Stimulated activated CD8-positive, alpha-beta memory T cell treated with anti-CD3 and anti-CD28 coated beads, Interleukin-7, amount 100 ng/mL, for 1 hour (primary cell): ENCODE measurements at places on chromosomes 2 and 18.

GRCh38 chr2:229239021-229239420 lies 32.1 kb downstream of the PID1 start:
- DNase-seq: no peak

DNA sequence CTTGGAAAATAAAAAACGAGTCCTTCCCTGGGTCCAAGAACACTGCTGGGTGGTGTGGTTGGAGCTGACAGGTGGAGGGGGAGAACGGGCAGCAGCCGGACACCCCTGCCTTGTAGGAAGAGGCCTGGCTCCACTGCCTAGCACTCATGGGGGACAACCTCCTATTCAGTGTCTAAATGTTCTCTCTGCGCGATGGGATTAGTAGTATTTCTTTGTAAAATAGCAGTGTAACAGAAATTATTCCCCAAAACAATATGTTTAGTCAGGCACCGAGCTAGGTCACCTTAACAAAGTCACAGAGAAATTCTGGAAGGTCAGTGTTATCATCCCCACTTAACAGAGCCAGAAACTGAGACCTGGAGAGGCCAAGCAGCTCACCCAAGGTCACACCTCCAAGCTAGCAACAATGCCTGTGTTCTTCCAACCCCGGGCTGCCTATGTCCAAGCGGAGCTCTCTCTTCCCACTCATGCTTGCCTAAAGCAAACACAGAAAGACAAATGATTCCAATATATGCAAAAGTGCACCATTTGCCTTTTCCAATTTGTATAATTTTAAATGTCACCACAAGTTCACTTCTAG lies 68.0 kb downstream of the STEAP3 start:
- no peak for DNase-seq

- DNase-seq: no peak
Observed at GRCh38 chr2:226790011-226790410, 9.6 kb downstream of the IRS1 start.

DNA sequence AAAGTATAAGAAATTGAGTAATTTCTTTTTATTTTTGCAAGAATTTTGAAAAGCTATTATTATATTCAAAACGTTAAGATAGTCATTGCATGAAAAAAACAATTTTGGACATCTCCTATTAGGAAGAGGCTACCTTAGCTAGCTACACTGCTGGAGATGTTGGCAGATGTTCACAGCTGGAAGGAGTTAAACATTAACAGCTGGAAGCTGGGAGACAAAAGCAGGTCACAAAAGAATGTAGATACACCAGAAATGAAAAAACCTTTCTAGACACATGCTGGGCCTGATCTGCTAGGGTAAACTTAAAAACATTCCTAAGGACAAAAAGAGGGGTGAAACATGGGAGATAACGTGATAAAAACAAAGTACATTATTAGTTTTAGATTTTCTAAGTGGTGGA lies 84.4 kb downstream of the SESTD1 start:
- DNase-seq: no peak

DNA sequence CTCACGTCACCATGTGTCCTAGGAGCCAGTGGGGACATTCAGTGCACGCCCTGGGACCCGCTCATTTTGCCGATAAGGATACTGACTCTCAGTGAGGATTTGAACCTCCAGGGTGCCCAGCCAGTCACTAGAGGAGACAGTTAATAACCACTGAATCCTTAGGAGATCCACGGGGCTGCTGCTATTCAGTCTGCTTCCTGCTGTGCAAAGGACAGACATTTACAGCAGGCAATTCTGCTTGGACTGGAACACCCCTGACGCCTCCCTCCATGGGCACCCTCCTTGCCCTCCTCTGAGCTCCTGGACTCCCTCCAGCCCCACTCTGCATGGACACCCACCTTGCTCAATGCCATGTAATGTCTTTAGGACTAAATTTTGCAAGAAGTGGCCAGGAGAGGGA lies 265.5 kb downstream of the EIPR1 start:
- no peak for DNase-seq

- DNase-seq: no peak
Observed at GRCh38 chr18:63137999-63138435, 181.6 kb downstream of the BCL2 start.

DNA sequence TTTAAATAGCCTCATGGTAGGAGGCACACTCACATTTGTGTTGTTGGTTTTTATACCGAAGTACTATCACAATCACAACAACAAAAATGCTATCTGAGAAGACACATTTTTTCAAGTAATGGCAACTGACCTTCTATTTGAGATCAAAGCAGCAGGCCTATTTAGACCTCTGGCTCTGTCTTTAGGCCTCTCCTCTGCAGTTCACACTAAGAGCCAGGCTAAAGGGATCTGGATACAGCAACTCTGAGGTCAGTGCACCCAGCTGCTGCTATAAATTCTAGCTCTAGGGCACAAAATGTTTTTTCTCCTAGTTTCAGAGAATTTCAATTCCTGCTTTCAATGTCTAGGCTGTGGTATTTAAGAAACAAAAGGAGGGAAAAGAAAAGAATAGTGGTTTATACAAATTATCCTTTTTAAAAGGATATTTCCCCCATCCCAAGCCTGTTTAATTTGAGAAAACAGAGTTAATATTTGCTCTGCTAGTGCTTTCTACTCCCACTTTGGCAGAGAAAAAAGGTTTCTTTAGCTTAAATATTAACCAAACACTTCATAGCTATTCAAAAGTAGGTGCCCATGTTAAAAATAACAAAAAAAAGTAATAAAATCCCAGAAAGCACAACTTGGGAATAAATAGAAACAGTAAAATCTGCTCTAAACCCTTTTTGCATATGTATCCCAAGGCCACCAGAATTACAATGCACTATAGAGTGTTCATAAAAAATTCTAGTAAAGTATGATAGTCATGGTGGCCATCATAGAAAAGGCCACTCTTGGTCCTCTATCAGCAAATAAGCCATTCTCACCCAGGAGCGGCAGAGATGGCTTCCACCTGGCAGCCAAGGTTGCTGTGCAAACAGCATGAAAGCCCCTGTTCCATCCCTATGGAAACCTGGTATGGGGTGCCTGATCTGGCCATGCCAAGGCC lies 293.6 kb upstream of the SESTD1 start:
- no peak for DNase-seq

DNA sequence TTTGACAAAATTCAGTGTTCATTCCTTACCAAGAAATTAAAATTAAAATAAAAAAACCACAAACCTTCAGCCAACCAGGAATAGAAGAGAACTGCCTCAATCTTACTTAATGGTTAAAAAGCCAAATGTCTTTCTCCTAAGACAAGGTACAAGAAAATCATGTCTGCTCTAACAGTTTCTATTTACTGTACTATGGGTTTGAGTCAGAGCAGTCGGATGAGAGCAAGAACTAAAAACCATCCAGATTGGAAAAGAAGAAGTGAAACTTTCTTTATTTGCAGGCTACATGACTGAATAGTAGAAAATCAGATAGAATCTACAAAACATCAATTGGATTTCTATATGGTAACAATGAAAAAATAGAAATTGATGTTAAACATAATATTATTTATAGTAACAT lies 555.5 kb upstream of the TNP1 start:
- DNase-seq: no peak

GRCh38 chr2:230915319-230915718 lies 9.7 kb downstream of the GPR55 start:
- no peak for DNase-seq

DNA sequence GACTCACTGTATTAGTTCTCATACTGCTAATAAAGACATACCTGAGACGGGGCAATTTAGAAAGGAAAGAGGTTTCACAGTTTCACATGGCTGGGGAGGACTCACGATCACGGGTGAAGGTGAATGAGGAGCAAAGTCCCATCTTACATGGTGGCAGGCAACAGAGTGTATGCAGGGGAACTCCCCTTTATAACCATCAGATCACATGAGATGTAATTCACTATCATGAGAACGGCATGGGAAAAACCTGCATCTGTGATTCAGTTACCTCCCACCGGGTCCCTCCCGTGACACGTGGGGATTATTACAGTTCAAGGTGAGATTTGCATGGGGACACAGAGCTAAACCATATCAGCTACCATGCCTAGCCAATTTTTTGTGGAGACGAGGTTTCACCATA lies 168.2 kb downstream of the NEDD4L start:
- DNase-seq: no peak

GRCh38 chr2:65456064-65456463 lies 23.7 kb upstream of the SPRED2 start:
- DNase-seq: no peak

GRCh38 chr18:25067275-25068025 lies 284.5 kb downstream of the ZNF521 start:
- DNase-seq: no peak

- DNase-seq: no peak
Observed at GRCh38 chr2:181944164-181944913, 41.3 kb upstream of the PPP1R1C start.

GRCh38 chr2:27735263-27735904 lies 36.1 kb upstream of the MRPL33 start:
- no peak for DNase-seq

DNA sequence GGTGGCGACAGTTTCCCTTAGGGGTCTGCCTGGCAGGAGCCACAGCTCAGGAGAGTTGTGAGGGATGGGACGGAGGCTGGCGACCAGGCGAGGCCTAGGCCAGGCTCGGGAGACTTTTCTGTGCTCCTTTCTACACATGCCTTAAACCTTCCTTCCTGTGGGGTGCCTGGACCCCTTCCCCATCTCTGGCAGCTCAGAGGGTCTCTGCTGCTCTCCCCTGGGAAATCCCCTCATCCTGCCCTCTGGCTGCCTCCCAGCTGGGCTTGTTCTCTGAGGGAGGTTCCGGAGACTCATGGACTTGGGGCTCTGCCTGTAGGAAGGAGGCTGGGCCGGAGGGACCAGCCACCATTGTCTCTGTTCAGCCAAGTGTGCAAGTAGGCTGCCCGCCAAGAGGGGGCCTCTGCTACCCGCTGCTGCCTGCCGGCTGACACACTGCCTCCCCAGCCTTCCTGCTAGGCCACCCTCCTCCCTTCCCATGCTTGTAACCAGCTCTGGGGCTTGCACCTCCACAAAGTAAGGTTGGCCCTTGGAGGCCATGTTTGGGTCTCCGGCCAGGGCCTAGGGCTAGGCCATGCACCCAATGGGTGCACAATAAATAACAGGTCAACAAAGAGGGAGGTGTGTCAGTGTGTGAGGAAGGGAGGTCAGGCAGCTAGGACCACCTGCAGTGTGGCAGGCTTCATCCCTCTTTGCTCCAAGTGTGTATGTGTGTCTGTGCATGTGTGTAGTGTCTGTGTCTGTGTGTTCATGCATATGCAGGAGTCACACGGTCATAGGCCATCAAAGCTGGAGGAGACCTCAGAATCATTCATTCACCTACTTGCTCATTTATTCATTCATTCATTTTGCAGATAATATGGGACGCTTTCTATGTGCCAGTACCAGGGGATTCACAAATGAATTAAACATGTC lies 28.8 kb downstream of the PSD4 start:
- DNase-seq: no peak

GRCh38 chr2:234963773-234964615 lies 12.2 kb downstream of the SH3BP4 start:
- no peak for DNase-seq

GRCh38 chr2:14221466-14221865 lies 411.1 kb upstream of the LRATD1 start:
- DNase-seq: no peak

DNA sequence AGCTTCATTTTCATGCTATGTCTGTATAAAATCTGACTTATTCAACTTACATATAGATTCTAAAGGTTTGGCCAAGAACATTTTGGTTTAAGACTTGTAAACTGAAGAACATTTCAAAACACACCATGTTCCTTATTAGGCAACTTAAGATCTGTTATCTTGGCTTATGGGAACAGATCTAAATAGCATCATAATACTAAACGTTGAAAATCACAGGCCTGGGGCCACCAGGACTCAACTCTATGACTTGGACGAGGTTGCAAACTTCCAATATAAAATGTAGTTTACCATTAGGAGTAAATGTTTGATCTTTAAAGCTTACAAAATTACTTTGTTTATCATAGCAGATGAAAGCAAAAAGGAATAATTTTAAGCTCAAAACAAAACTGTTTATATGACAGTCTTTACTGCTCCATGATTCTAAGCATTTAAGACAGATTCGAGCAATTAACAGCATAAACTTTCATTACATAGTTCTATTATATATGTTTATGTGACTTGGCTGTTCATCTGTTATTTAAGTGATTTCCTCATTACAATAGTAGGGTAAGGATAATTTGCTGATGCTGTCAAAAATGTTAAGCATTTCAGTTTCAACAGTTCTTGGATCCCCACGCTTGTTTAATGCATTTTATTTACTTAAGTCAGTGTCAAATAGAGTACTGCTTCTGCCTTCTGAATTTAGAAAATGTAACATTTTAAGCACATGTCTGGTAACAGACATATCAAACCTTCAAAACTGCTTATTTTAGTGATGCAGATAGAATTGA lies 8.3 kb downstream of the TCF4 start:
- DNase-seq: no peak

DNA sequence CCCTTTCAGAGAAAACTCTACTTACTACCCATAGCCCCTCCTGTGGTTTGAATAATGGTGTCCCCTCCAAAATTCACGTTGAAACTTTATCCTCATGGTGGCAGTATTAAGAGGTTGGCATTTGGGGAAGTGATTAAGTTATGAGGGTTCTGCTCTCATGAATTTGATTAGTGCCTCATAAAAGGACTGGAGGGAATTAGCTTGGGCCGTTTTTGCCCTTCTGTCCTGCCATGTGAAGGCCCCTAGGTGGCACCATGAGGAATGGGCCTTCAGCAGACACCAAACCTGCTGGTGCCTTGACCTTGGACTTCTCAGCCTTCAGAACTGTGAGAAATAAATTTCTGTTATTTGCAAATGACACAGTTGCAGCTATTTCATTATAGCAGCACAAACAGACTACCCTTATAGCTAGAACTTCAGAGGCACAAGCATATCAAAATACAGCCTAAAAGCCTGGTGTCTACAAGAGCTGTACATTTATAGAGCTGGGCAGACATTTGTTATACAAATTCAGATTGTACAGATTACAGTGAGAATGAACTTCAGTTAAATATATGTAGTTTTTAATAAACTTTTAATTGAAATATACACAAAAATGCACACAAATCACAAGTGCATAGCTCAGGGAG lies 2.6 kb upstream of the PTPN2 start:
- no peak for DNase-seq

DNA sequence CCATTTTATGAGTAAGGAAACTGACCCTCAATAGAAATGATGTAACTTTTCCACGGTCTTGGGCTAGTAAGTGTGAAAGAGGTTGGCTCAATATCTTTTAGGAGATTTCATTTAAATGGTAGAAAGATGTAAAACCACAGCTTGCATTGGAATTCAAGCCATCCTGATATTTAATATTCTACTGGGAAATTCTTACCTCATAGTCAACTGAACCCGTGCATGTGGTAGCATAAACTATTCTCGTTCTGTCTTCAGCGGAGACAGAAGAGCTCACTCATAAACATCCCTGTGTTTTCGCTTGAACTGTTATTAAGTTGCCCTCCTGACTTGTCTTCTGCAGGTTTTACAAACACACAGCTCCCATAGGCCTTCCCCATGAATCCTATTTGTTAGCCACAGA lies 8.5 kb upstream of the SPATS2L start:
- DNase-seq: no peak

GRCh38 chr2:14297906-14298305 lies 334.6 kb upstream of the LRATD1 start:
- DNase-seq: no peak
